ENCODE measurements at places on chromosomes 6 and 20.

DNA sequence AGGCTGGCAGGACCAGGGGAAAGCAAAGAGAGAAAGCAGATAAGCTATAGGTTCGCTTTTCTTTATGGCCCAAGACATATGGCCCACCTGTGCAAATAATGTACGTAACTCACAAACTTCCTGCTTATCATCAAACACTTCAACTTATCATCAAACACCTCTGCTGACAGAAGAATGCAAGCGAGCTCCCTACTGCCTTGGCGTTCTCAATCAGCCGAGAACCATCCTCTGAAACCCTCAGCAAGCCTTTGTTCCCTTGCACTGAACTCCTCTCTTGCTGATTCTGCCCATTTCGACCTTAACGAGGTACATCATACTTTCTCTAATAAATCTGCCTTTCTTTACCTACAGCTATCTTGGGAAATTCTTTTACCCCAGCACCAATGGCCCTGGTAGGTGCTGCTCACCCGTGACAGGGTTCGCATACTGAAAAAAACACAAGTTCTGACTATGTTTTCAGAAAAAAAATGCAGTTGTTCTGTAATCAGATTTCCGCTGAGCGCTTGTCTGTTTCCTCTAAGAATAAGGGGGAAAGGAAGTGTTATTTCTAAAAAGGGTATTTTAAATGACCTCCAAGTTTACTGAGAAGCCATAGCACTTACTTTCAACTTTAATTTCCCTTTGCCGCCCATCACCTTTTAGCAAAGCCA, 28.3 kb downstream of the SERPINB6 start:
- DNase-seq: no peak

GRCh38 chr20:14817101-14817500, 479.7 kb upstream of the FLRT3 start:
- DNase-seq: peak; percentile 3

DNA sequence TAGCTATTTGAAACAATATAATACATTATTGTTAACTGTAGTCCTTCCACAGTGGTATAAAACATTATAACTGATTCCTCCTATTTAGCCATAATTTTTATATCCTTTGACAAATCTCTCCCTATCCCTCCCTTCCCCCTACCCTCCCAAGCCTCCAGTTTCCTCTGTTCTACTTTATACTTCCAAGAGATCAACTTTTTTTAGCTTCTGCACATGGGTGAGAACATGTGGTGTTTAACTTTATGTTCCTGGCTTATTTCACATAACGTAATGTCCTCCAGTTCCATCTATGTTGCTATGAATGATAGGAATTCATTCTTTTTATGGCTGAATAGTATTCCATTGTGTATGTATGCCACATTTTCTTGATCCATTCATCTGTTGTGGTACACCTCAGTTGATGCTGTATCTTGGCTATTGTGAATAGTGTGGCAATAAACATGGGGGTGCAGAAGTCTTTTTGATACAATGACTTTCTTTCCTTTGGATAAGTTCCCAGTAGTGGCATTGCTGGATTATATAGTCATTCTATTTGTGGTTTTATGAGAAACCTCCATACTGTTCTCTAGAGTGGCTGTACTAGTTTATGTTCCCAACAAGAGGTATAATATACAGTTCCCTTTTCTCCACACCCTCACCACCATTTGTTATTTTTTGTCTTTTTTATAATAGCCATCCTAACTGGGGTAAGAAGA, 205.0 kb downstream of the KCNQ5 start:
- peak; percentile 88 for DNase-seq

DNA sequence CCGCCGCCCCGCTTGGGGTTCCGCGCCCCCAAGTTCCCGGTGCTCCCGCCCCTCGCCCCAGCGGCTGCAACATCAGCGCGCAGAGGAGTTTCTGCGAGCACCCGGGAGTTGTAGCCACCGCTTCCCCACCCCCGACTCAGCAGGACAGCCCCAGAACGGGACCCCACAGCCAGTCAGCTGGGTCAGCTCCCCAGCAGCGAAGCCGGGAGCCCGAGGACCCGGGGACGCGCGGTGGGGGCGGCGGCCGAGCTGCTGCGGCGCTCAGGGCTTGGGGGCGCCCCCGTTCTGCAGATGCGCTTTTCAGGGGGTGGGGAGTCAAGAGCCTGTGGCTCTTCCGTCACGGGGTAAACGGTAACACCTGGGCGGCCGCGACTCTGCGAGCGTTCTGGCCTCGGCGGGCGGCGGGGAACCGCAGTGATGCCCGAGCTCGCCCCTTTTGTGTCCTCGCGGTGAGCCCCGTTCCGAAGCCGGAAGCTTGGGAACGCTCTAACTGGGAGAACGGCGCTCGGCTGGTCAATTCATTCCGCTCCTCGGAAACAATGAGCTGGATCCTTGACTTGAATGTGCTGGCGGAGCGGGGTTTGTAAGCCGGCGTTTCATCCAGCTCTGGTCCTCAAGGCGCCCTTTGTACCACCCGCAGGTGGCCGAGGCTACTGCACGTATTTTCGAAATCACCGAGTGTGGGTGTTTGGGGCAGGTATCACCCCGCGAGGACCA, 774 bp downstream of the PLEKHG1 start:
- DNase-seq: peak; percentile 77

GRCh38 chr6:32047084-32047478, 8.9 kb downstream of the CYP21A2 start:
- DNase-seq: peak; percentile 46

DNA sequence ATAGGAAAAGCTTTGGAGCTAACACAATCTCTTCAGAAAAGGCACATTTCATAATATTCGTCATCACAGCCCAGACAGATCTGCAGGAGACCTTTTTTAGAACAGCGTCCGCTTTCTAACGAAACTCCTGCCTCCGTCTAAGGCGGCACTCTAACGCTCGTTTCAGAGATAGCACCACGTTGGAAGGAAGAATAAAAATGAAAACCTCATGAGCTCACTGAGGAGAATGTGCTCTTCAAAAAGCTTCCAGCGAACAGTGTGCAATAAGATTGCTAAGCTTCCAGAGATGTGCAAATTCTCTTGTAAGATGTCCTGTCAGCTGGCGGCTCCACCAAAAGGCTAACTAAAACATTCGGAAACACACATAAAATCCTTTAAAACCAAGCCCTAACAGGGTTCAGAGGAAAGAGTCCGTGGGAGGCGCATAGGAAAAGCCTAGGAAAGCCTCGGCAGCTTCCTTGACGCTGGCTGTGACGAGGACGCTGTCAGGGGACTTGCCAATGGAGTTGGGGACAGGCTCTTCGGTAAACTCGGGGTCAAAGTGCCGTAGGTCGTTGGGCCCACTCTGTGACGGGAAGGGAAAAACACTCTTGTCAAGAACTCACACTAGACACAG, 117.6 kb upstream of the SLC2A12 start:
- peak; percentile 66 for DNase-seq

GRCh38 chr6:139337001-139337400, 37.4 kb downstream of the CITED2 start:
- DNase-seq: no peak

GRCh38 chr6:20653085-20653479, 118.8 kb downstream of the CDKAL1 start:
- DNase-seq: no peak
